ENCODE measurements at places on chromosomes 1 and 21.

DNA sequence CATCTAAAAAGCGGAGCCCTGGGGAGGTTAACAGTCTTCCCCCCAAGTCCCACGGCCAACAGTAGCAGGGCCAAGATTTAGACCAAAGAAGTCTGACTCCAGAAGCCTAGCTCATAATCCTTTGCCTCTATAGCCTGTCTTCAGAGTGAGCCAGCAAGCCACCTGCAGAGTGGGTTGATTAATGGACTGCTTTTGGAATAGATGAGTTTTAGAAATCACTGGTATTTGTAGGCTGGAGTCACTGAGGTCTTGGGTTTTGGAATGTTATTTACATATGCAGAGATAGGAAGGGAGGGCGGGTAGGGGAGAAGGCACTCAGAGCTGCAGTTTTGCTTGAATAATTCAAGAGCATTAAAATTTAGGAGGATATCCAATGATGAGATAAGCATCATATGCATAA lies 90.8 kb upstream of the L1TD1 start:
- DNase-seq, result no peak

GRCh38 chr1:109498161-109498801 lies 4.4 kb downstream of the CYB561D1 start:
- no peak for DNase-seq

- peak; percentile 56 for DNase-seq
These were observed at the start of gene NUAK2 for GRCh38 chr1:205321162-205321958. Gene NUAK2, minus strand, starts transcription at chr1:205321745. Its CDS starts 117 bp downstream, at chr1:205321628.

DNA sequence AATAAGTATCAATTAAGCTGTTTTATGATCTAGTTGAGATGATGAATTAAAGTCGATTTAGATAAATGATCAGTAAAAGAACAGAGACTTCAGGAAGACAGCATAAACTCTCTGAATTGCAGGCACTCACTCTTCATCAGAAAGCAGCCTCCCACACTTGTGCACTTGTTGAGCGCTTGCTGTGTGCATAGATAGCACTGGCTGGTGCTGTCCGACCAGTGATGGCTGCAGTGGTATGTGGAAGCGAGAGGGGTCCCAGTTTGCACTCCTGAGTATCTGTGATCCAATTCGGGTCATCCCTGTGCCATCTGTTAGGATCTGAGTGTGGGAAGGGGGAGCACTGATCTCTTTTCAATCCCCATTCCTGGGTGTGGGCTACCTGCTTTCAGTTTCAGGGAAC lies 137.8 kb downstream of the CAMTA1 start:
- no peak for DNase-seq

GRCh38 chr1:86714159-86714558 lies 9.8 kb downstream of the SH3GLB1 start:
- DNase-seq, result no peak

- no peak for DNase-seq
These were observed 78.6 kb downstream of the KCNN3 start for GRCh38 chr1:154791292-154792166.

GRCh38 chr1:41259221-41259620 lies 17.1 kb upstream of the SCMH1 start:
- no peak for DNase-seq

- DNase-seq, result peak; percentile 97
These were observed 61.9 kb downstream of the DNTTIP2 start for GRCh38 chr1:93816970-93817678.

- no peak for DNase-seq
These were observed 60.2 kb upstream of the ARHGEF16 start for GRCh38 chr1:3393987-3394920.

- no peak for DNase-seq
These were observed 595.6 kb upstream of the PKN2 start for GRCh38 chr1:88088481-88088880.

- no peak for DNase-seq
These were observed 289.9 kb downstream of the DPYD start for GRCh38 chr1:97630948-97631347.

DNA sequence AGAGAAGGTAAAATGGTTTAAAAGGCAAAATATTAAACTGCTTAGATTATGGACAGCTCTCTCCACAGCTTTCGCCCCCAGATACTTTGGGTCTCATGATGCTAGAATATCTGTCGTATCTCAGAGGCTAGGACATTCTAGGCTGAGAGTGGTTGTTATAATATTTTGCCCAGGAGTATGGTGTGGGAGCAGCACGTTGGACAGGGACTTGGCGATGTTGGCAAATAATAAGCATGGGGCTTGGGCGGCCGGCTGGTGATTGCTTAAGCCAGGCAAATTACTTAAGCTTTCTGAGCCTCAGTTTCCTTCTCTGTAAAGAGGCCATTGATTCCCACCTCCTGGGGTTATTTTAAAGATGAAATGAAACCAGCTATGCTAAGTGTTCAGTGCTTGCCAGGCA lies 133.2 kb downstream of the ROR1 start:
- DNase-seq, result no peak

- no peak for DNase-seq
These were observed 5.0 kb downstream of the CSRP1 start for GRCh38 chr1:201501812-201502510.

- DNase-seq, result no peak
These were observed 3.2 kb upstream of the MIB2 start for GRCh38 chr1:1612104-1612400.

DNA sequence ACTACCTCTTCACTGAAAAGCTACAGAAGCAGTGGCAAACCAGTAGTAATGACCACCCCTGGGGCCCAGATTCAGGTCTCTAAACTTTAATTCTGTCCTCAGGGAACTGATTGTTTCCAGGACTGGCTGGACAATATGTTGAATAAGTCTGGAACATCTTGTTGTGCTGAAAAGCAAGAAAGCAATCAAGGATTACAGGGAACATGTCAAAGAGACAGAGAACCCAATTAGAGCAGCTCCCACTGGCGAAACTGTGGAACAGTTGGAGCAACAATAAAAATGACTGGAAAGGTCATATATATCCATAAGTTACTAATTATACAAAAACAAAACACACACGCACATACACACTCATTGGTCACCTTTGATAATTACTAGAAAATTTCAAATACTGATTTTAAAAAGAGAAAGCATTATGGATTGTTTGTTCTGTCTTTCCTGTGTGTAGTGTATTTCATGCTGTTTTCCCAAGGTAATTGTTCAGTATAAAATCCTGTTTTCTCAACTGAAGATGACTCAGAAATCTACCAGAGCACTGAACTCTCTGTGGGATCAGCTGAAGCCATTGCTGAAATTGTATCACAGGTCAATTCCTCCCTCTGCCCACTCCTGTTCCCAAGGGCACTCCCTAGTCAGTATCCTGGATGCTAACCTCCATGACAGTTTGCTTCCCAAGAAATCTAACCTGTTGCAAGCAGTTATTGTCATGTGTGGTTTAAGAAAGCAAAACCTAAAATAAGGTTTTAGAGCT lies 83.6 kb upstream of the RGS1 start:
- no peak for DNase-seq

- no peak for DNase-seq
These were observed 113.9 kb downstream of the TOMM20 start for GRCh38 chr1:235014756-235015155.

DNA sequence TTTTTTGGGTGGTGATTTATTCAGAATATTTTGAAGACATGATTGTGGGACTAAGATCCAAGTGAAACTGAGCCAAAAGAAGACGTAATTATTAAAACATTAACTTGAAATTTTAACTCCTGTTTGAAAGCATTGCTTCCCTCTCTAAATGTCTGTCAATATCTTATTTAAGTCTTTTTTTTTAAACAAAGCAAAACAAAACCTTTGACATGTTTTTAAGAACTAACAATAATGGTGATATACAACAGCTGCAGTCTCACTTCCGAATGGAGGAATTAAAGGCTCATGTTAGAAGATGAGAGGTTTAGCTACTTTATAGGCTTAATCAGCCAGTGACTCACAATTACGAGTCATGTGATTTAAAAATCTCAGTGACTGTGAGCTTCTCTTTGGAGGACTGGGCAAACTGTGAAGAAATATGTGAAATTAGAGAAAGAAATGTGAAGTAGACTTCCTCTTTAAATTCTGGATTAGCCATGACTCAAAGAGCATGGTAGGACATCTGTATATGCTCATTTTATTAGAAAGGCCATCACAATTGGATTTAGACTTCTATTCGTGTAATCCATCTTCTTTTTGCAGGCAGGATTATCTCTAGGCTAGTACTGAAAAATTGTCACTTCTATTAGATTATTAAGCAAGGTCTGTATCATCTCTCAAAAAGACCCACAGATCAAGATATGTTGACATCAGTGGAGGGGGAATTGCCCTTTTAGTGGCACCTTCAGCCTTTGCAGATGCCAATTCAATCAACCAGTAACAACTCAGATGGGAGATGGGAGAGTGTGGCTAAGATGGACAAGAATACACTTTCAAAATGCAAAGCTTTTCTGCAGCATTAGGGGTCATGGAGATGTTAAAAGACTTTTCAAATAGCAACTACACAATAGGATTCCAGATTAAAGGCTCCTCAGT lies 28.7 kb downstream of the KCNA3 start:
- no peak for DNase-seq

GRCh38 chr1:12052008-12052573 lies 11.0 kb upstream of the TNFRSF8 start:
- no peak for DNase-seq

DNA sequence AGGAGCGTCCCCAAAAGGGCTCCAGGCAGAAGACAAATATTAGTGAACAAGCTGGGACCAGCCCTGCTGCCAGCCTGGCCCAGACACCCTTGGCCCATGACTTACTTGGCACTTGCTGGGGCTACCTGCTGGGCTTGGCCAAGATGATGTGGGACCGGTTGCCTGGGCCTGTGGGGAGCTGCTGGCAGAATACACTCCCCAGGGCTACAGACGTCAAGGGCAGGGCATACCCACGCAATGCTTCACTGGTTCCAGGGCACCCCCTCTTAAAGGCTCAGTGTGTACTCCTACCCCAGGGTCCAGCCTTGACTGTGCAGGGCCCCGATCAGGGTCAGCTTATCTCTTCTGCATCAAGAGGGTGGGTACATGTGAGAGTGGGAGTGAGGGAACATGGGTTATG lies 106.5 kb upstream of the SLC2A1 start:
- DNase-seq, result no peak

DNA sequence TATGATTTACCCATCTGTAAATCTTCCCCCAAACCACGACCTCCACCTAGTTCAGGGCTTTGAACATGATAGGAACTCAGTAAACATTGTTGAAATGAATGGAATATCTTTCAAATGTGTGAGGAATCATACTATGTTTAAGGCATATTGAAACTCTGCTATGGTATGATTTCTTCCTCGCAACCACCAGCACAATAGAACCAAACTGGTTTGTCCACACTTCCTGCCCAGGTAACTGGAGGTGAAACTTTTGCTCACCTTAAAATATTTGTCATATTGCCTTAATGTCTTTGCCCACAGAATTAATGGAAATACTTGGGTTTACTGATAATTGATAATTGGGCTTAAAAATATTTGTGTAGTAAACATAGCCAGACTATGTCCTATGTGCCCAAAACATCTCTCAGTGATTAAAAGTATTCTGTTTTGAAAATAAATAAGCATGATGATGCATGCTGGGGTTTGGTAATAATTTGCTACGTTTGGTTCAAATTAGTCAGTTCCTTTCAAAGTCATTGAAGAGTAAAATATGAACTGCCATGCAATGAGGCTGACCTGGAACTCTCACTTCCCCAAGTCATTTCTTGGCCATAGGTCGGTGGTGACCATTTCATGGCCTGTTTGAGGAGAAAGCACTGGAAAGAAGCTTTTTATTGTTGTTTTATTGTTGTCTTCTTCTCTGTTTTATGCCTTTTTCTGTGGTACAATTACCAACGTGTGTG lies 73.3 kb downstream of the TNFSF18 start:
- no peak for DNase-seq

GRCh38 chr1:231666220-231666936 lies 39.8 kb downstream of the DISC1 start:
- no peak for DNase-seq

- no peak for DNase-seq
These were observed 59.6 kb downstream of the RPS6KC1 start for GRCh38 chr1:213110349-213111300.

GRCh38 chr1:171212607-171213351 lies 27.7 kb downstream of the FMO2 start:
- DNase-seq, result no peak

DNA sequence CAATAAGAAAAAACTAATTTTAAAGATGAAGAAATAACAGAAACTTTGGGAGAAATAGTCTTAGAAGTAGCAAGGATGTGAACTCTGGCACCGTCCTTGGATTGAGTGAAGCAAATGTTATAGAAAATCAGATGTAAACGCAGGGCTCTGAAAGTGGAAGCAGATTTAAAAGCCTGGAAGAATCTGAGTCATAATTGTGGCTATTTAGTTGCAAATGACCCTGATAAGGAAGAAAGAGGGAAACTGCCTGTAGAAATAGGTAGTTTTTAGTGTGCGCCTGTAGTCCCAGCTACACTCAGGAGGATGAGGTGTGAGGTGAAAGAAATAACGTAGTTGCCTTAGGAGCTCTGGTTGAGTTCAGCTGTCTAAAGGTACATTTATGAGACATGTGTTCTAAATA lies 101.0 kb downstream of the NGF start:
- DNase-seq, result no peak

GRCh38 chr1:21329209-21329844 lies 39.1 kb upstream of the ECE1 start:
- DNase-seq, result no peak

DNA sequence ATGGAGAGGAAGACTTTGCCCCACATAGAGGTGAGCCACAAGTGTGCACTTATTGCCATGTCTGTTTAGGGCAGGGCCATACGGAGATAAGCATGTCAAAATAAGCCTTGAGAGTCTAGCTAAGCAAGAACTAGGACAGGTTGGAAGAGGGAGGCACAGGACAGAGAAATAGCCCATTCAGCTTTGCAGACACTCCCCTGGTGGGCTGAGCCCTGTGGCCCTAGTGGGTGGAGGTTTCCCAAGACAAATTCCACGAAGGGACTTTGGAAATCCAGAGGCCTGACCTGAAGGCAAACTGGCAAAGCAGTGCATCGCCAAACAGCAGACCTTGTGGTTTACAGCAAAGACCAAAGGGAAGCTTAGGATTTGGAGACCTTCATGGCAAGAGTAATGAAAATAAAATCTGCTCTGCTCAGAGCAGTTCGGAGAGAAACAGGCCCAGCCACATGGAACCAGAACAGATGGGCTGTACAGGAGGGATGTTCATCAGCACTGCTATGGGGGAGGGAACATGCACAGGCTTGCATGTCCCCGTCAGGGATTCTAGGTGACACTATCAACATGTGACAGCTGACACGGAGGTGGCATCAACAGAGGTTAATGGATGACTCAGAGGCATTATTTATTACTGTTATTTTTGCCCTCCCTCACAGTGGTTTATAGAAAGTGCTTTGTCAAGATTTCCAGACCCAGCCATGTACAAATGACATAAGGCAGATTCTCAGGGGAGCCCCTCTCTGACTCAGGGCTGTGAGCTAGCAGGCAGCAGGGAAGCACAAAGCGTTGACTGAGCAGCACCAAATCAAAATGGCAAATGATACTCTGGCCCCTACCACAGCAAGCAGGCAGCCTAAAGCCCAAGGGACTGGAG lies 90.1 kb upstream of the IRF2BP2 start:
- DNase-seq, result no peak

DNA sequence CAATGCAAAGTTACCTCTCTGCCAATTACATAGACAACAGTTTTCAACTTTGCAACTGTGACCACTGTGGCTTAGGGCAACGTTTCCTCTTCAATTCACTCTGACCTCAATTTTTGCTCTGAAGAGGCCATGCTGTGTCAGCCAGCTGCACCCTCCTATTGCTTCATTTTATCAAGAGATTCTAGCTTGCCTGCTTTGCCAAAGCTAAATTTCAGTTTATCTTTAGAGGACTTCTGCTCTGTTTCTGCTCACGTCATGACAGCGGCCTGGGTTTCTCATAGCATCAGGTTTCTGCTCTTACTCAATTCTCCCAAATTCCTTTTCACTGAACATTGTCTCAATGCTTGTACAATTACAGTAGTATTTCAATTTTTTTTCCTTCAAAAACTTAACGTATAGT lies 154.6 kb downstream of the PLA2G4A start:
- no peak for DNase-seq

All from bone marrow (tissue), 2 donors.